Stimulated activated CD8-positive, alpha-beta memory T cell treated with anti-CD3 and anti-CD28 coated beads, Interleukin-2, amount 100 ng/mL, for 1 hour (primary cell): ENCODE measurements at places on chromosomes 6 and 20.

DNA sequence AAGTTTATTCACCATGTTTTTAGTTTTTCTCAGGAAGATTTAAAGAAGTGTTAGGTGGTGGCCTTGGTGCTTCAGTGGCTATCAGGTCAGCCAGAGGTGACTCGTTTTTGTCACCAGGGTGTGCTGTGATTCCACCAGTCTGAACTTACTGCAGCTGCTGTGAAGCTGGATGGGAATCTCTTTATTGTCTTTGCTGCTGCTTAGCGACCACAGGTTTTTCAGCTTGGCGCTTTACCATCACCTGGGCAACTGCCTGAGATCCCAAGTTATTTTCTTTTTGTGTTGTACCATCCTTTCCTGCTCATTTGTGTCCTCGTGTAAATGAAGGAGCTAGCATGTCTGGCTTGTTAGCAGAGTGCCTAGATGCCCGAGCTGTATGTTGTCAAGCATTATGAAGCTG is 146.9 kb downstream of the MACROD2 start:
- DNase-seq, result no peak

DNA sequence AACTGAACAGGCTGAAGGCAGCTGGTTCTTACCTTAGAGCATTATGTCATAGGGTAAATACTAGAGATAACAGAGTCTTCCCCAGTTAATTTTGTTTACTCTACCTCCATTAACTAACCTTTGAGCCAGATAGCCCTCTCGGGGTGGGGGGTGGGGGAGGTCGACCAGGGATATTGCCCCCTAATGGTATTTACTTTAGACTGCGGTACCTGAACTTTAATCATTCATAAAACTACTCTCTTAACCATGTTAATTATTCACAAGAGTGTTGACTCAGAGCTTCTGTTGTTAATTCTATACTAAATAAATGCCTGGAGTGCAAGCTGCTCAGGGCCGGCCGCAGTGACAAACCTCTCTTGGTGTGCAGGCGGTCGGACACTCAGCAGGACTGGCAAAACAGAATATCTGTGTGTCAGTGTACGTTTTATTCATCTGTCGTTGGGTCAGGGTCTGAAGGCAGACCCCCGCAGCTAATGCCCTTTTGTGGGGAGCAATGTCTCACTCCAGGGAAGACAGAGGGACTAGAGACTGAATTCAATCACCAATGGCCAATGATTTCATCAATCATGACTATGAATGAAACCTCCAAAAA is 152.4 kb upstream of the COL21A1 start:
- DNase-seq, result no peak

DNA sequence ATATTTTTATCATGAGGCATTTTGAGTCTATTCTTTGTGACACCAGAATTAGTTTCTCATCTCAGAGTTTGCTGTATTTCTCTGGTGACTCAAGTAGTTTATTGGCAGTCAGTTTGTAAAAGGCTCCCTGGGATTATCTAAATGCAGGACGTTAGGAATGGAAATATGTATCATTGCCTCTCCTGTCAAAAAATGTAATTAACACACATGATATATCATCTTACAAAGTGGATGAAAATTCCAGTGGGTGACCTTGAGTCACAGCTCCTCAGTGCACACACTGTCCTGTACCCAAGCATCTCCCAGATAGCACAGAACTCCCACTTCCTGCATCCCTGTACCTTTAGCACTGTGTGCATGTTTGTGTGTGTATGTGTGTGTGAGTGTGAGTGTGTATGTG is 258.6 kb downstream of the LAMA2 start:
- DNase-seq, result no peak

DNA sequence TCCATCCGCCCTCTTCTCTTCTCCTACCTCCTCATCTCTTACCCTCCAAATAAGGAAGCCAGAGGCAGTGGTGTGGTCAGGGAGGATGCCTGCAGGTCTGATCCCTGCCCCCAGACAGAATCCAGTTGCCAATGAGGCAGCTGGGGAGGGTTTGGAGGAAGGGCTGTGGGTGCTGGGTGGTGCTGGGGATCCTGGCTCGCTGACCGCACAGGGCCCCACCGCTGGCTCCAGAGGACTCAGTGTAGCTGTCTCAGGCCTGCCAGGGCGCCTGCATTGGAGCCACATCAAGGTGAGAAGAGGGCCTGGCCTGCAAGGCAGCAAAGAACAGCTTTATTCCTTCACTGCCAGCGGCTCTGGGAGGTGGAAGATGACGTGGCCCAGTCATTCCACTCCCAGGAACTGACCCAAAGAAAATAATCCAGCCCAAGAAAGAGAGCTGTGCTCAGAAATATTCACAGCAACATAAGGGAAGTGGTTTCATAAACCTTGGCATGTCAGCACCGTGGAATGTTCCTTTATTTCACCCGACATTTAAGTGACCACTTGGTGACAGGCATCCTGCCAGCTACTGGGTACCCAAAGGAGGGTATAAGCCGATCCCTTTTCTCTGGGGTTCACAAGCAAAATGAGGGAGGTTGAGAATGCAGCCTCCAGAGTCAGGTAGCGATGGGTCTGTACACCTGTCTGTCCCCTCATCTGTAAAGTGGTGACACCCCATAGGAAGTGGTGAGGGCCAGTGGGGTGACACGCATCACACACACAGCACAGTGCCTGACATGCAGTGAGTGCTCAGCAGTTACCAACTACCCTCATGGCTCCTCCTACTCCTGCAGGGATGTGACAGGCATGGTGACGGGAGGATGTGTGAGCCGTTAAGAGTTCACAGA is 125.1 kb downstream of the SNX5 start:
- DNase-seq, result peak; percentile 1

GRCh38 chr20:41005361-41005729 is 23.3 kb upstream of the TOP1 start:
- DNase-seq, result no peak

DNA sequence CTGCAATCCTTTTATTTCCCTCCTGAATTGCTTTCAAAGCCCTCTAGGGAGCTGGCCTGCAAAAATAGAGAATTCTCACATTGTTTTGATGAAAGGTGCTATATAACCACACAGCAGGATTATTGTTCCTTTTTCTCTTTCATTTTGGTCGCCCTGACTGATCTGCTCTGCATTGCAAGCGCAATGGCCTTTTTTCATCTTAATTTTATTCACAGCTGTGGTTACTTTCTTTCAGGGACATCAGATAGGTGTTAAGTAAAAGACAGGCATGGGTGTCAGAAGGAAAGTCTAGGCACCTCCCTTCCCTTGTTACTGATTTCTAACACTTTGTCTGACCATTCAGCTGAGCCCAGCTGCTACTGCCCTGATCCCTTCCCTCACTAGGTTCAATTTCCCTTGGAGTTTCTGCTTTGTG is 850.5 kb upstream of the MAP3K7 start:
- DNase-seq, result no peak

DNA sequence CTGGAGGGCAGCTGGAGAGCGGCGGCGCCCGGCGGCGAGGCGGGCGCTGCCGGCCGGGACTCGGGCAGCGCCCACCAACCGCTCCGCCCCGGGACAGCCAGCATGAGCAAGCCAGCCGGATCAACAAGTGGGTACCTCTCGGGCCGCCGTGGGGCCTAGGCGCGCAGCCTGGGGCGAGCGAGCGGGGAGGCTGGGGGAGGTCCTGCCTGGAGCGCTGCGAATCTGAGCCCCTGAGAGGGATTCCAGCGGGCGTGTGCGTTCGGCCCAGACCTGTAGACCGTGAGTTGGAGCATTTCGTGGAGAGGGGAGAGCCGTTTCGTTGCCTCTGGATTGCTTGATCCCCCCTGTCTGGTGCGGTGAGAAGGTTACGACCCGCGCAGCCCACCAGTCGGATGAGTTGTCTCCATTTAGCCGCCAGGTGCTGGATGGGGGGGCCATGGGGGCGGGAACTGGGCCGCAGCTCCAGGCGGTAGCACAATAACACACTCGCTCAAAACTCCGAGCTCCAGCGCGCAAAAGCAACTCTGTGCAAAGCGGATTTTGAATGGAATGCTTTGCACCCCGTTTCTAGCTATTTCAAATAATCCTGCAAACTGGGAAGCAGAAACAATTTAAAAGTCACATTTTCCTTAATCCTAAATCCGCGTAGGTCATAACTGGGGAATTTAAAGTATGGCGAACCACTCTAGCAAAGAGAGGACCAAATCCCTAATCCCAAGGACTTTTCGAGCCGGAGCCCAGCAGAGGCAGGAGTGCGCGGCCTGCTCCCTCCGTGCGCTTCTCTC is 1.0 kb downstream of the NR2E1 start:
- DNase-seq, result no peak

DNA sequence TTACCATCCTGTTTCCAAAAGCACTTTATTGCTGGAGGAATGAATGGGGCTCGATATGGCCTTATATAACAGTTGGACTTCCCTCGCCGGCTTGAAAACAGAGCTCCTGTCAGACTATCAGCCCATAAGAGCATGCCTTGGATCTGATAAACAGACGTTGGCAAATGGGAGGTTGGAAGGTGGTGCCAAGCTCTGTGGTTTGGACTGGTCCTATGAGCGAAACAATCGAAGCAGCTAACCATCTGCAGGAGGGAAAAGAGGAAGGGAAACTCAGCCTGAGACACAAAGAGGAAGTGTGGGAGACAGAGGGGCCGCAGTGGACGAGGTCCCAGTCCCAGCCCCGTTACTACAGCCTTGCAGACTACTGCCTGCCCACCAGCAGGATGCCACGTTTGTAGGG is 92.9 kb downstream of the TFAP2C start:
- DNase-seq, result no peak

GRCh38 chr20:45053430-45054351 is 47.2 kb downstream of the KCNS1 start:
- no peak for DNase-seq

DNA sequence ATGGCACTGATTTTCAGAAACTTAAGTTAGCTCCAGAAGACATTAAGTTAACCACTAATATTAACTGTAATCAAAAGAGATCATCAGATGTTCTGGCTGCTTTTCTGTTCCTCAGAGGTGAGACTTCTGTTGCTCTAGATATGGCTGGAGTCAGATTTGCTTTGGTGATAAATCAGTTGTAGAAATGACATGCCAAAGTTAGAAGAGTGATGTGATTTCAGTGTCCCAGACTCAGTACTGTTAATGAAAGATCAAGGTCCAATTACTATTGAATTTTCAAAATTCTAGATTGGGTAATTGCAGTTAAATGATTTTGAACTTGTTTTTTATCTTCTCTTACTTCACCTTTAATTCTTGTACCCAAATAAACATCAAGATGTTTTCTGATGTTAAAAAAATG is 402.4 kb upstream of the SYNCRIP start:
- no peak for DNase-seq

GRCh38 chr6:151254451-151255081 is 14.8 kb downstream of the AKAP12 start:
- no peak for DNase-seq

GRCh38 chr6:158413028-158413427 is 100.8 kb downstream of the TULP4 start:
- DNase-seq, result no peak

DNA sequence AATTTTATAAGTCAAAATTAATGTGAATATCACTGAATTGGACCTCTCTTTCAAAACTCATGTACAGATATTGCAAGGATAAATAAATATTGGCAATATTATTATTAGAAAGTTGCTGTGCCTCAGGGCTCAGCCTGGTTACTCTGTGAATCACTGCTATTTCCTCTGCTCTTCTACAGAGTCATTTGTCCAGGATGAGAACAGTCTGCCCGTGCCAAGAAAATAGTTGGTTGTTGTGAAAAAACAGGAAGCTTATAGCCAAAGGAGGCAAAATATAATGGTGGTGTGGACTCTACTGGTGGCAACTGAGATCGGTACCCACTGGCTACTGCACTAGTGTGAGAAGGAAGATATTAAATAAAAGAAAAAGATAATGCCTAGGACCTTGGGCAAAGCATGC is 93.6 kb downstream of the RIMS1 start:
- DNase-seq, result no peak

DNA sequence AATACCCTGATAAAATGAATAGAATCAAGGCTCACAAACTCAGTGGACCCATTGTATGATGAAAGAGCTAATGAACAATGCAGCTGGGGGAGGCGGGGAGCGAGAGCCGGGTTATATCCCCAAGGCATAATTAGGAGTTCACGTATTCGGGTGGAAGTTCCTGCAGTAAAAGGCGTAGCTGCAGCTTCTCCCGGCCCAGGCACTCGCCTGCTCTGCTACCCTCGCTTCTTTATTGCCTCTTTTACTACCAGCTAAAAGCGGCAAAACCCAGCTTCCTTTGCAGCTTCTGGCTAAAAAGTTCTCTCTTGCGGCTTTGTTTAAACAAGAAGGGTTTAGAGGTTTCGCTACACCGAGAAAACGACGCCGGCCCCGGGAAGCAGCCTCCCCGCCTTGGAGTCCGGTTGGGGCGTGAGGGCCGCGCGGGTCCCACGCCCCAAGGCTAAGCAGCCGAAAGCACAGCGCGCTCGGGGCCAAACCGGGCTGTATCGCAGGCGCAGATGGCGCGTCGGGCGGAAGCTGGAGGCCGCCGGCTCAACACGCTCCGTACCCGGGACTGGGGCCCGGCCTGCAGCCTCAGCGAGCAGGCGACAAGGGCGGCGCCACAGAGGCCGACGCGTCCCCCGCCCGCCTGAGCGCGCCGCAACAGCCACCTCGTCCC is 1.6 kb downstream of the ZBTB2 start:
- no peak for DNase-seq

GRCh38 chr6:96816301-96816817 is 20.9 kb downstream of the GPR63 start:
- no peak for DNase-seq

DNA sequence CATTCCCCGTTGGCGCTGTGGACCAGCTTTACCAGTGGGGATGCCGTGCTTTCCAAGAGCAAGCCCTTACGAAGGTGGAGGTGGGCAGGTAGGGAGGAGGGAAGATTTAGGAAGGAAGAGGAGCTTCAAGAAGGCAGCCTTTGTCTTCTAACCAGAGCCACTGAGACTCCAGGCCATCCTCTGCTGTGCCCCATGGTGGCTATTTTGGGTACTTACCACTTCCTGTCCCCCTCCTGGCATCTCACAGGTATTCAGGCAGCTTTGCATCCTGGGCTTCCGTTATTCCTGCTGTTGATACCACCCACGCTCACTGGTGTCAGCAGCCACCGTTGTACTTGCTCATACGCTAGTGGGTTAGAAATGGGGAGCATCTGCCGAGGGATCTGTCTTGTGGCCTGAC is 22.9 kb downstream of the ERMARD start:
- DNase-seq, result no peak

GRCh38 chr20:17594443-17594842 is 24.6 kb downstream of the DSTN start:
- no peak for DNase-seq

- DNase-seq, result no peak
Observed at GRCh38 chr6:166621114-166621540, 5.9 kb downstream of the RPS6KA2 start.

GRCh38 chr6:135488023-135488422 is 9.5 kb downstream of the AHI1 start:
- no peak for DNase-seq

GRCh38 chr20:33874129-33874528 is 63.0 kb downstream of the CHMP4B start:
- DNase-seq, result no peak

DNA sequence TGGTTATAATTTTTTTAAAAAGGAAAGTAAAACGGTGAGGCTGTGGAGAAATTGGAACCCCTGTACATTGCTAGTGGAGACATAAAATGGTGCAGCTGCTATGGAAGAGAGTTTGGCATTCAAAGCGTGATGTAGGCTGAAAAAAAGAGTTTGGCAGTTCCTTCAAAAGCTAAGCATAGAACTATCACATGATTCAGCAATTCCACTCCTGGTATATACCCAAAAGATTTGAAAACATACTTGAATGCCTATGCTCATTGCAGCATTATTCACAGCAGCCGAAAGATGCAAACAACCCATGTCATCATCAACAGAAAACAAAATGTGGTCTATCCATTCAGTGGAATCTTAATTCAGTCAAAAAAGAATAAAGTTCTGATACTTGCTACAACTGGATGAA is 4.5 kb upstream of the SGK2 start:
- no peak for DNase-seq
